ENCODE measurements at places on chromosomes 1 and 21. TPM values are rescaled to one million over a fixed set of nuclear protein-coding genes. Genes with fewer than 3 reads are reported as not detected.

DNA sequence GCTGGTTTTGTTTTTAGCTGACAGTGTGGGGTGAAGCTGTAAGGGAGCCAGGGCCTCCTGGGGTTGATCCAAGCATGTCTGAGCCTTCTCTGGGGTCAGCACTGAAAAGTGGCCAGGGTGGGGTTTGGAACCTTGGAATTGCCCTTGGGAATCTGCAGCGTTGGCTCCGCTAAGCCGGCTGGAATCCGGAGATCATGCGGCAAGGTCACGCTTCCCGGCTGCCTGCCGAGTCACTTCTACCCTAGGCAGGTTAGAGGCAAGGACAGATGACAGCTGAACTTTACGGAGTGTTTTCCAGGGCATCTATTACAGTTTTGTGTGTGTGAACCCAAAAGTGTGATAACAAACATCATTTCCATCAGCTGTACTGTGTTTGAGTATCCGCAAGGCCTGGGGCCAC, 17.1 kb downstream of the ABCG1 start:
- DNase-seq = peak; percentile 58
- H3K36me3 ChIP-seq = no peaks in the 10 kb centered on the region
- H3K4me1 ChIP-seq = peaks cover 83% of the 10 kb centered on the region
- no peaks in the 10 kb centered on the region for H3K27me3 ChIP-seq
- peak overlapping the region; percentile 90 for H3K27ac ChIP-seq
- peak overlapping the region; percentile 71 for H3K4me3 ChIP-seq

The AMY2A gene
- not detected for total RNA-seq

The CYP4A11 gene
- total RNA-seq = not detected

GRCh38 chr1:98276514-98276913, 355.7 kb upstream of the DPYD start:
- H3K36me3 ChIP-seq = no peaks in the 10 kb centered on the region
- no peak for DNase-seq

GRCh38 chr1:98963064-98963758, 41.5 kb downstream of the PLPPR5 start:
- DNase-seq = no peak
- no peak overlapping the region for H3K4me3 ChIP-seq
- H3K27ac ChIP-seq = no peak overlapping the region
- peaks cover 14% of the 10 kb centered on the region for H3K27me3 ChIP-seq
- H3K36me3 ChIP-seq = no peaks in the 10 kb centered on the region

GRCh38 chr1:201264554-201264953, 18.8 kb upstream of the PKP1 start:
- no peak overlapping the region for H3K27ac ChIP-seq
- no peaks in the 10 kb centered on the region for H3K36me3 ChIP-seq
- peaks cover 9% of the 10 kb centered on the region for H3K4me1 ChIP-seq
- no peak overlapping the region for H3K4me3 ChIP-seq

- peak; percentile 68 for DNase-seq
- peaks cover 64% of the 10 kb centered on the region for H3K4me1 ChIP-seq
- H3K4me3 ChIP-seq = peak overlapping the region; percentile 80
- peaks cover 99% of the 10 kb centered on the region for H3K27me3 ChIP-seq
- H3K27ac ChIP-seq = peak overlapping the region; percentile 82
Measured at GRCh38 chr1:47436304-47436978, 1.4 kb upstream of the FOXD2 start.

The FCER1G gene
- total RNA-seq = 22.0 TPM

All from left ventricle myocardium inferior (tissue), 1 donor.